ENCODE measurements at places on chromosomes 16 and 17.

DNA sequence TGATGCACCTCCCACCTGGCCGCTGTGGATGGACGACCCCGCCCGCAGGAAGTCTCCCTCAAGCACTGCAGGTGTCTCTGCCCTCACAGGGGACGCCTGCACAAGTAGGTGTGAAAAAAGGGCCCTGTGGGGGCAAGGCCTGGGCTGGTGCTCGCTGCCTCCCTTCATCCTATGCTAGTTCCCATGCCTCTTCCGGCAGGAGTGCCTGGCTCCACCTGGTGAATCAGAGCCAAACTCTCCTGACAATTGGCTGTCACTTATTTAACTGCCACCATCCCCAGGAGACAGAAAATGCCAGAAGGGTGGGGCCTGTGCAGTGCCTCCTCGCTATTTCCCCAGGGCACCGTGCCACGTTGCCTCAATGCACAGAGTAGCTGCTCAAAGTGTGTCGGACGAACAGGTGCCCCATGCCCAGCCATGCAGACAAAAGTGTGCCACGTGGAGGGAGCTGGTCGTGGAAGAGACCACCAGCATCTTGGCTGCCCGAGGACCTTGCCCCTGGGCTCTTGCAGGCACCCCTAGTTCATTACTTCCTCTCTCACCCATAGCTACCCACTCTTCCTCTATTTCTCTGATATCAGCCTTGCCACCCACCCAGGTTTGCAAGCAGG, 170.7 kb downstream of the SEC14L1 start:
- DNase-seq, result no peak

GRCh38 chr16:31181102-31181830, 1.3 kb downstream of the FUS start:
- no peak for DNase-seq

GRCh38 chr17:80781211-80781610, 210.4 kb upstream of the CHMP6 start:
- DNase-seq, result no peak

DNA sequence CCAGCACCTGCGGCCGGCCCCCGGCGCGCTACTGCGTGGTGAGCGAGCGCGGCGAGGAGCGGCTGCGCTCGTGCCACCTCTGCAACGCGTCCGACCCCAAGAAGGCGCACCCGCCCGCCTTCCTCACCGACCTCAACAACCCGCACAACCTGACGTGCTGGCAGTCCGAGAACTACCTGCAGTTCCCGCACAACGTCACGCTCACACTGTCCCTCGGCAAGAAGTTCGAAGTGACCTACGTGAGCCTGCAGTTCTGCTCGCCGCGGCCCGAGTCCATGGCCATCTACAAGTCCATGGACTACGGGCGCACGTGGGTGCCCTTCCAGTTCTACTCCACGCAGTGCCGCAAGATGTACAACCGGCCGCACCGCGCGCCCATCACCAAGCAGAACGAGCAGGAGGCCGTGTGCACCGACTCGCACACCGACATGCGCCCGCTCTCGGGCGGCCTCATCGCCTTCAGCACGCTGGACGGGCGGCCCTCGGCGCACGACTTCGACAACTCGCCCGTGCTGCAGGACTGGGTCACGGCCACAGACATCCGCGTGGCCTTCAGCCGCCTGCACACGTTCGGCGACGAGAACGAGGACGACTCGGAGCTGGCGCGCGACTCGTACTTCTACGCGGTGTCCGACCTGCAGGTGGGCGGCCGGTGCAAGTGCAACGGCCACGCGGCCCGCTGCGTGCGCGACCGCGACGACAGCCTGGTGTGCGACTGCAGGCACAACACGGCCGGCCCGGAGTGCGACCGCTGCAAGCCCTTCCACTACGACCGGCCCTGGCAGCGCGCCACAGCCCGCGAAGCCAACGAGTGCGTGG, 1.5 kb downstream of the NTN1 start:
- no peak for DNase-seq

DNA sequence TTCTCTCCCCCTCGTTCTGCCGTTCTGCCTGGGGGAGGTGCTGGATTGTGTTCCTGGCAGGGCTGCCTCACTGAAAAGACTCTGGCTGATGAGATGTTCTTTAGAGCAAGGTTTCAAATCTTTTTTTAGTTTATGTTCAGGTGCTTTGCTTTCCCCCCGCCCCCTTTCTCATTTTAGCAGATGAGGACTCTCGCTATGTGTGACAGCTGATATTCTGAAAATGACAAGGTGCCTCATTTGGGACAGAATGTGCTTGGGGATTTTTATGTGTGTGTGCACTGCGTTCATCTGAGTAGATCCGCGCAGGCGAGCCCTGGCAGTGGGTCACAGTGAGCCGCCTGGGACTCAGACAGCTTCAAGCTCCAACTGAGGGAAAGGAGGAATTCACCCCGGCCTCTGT, 205.9 kb downstream of the HS3ST4 start:
- no peak for DNase-seq

- DNase-seq, result no peak
Measured at GRCh38 chr17:75625813-75626486, 7.3 kb upstream of the SMIM5 start.

DNA sequence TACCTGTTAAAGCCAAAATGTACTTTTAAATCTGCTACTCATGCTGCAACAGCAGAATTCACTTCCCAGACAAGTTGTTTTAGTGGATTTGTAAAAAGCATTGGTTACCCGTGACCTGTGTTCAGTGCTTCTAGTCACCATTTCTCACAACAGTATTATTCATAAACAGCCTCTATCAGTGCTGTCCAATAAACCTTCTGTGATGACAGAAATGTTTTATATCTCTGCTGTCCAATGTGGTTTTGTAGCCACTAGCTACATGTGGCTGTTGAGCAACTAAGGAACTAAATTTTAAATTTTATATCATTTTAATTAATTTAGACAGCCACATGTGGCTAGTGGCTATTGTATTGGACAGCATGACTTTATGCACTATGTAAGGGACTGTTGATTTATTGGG, 12.6 kb downstream of the MAP3K3 start:
- no peak for DNase-seq
